ENCODE measurements at places on chromosomes 7 and 10. TPM values are rescaled to one million over a fixed set of nuclear protein-coding genes. Genes with fewer than 3 reads are reported as not detected.

GRCh38 chr10:69757553-69758309 lies 44.0 kb upstream of the COL13A1 start:
- no peak overlapping the region for H3K27ac ChIP-seq
- H3K4me1 ChIP-seq, result peaks cover 10% of the 10 kb centered on the region
- H3K36me3 ChIP-seq, result no peaks in the 10 kb centered on the region
- H3K4me3 ChIP-seq, result no peak overlapping the region
- DNase-seq, result peak; percentile 58

DLX5 gene
- 0.13 TPM for total RNA-seq

- H3K4me3 ChIP-seq, result no peak overlapping the region
- peaks cover 77% of the 10 kb centered on the region for H3K4me1 ChIP-seq
- H3K27ac ChIP-seq, result peak overlapping the region; percentile 95
- H3K36me3 ChIP-seq, result peaks cover 11% of the 10 kb centered on the region
- DNase-seq, result peak; percentile 88
- no peaks in the 10 kb centered on the region for H3K27me3 ChIP-seq
These were observed 28.2 kb downstream of the TSPAN15 start for GRCh38 chr10:69479240-69480067.

DNA sequence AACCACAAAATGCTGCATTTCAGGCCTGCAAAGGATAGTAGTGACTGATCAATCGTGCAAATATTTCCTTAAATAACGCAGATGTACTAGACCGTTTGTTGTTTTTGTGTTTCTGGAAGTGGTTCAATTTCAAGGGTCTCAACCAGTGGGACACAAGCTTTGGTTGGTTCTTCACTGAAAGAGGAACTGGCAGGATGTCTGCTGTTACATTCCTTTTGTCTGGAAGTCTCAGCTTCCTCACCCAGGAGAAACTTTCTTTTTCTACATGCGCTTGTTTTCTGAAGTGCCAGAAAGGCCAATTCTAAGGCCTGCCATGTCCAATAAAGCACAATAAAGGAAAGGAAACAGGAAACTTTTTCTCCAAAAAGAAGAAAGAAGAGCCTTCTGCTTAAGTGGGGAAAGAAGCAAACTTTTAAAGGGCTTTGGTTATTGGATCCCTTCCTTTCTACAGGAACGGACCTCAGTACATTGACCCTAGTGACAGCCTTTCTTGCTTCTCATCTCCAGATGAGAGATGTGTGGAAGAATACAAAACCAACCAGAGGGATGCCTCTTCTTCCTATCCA lies 4.1 kb downstream of the DKK1 start:
- H3K4me3 ChIP-seq, result no peak overlapping the region
- H3K4me1 ChIP-seq, result peaks cover 16% of the 10 kb centered on the region
- no peak for DNase-seq
- peaks cover 22% of the 10 kb centered on the region for H3K27me3 ChIP-seq
- no peaks in the 10 kb centered on the region for H3K36me3 ChIP-seq

- DNase-seq, result no peak
- peaks cover 2% of the 10 kb centered on the region for H3K4me1 ChIP-seq
- H3K4me3 ChIP-seq, result no peak overlapping the region
- no peaks in the 10 kb centered on the region for H3K36me3 ChIP-seq
These were observed 48.4 kb downstream of the LHPP start for GRCh38 chr10:124509880-124510632.

KLLN gene
- 0.22 TPM for total RNA-seq

DNA sequence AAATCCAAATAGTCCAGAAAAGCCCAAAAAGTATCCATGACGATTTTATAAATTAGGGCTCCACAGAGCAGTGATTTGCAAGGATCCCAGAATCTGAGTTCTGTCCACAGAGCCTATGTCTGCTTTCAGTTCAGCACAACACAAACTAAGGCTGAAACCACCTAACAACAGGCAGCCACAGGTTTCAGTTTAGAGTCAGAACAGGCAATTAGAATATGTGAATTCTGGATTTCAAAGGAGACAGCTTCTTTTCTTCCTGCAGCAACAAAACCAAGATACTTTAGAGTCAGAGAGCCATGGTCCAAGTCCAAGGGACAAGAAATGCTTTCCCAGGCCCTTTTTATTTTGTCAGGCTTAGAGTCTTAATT lies 23.6 kb downstream of the IFIT3 start:
- H3K27me3 ChIP-seq, result no peaks in the 10 kb centered on the region
- H3K4me3 ChIP-seq, result no peak overlapping the region
- DNase-seq, result peak; percentile 59
- H3K27ac ChIP-seq, result peak overlapping the region; percentile 93

TMEM225B gene
- total RNA-seq, result 0.89 TPM

GRCh38 chr7:14196555-14196954 lies 207.1 kb upstream of the ETV1 start:
- no peak overlapping the region for H3K4me3 ChIP-seq
- no peaks in the 10 kb centered on the region for H3K4me1 ChIP-seq
- H3K36me3 ChIP-seq, result no peaks in the 10 kb centered on the region
- H3K27ac ChIP-seq, result no peak overlapping the region

C7orf57 gene
- 0.09 TPM for total RNA-seq

DNA sequence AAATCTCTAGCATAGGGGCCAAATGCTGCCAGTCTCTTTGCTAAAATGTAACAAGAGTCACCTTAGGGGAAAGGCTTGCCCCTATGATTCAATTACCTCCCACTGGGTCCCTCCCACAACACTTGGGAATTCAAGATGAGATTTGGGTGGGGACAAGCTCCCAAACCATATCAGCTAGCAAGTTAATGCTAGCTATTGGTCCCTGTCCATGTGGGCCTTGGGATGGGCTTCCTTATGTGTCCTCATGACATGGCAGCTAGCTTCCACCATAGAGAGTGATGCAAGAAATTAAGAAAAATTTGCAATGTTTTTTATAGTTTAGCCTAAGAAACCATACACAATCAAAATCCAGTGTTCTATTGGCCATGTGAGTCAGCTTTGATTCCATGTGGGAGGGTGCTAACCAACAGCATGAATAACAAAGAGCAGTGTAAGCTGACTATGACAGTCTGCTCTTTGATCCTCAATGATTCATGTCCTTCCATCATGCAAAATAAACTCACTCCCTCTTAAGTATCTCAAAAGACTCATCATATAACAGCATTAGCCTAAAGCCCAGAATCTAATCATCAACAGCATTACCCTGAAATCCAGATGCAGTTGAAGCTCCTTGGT lies 21.7 kb upstream of the ZNF365 start:
- no peak for DNase-seq
- no peaks in the 10 kb centered on the region for H3K27me3 ChIP-seq
- no peak overlapping the region for H3K4me3 ChIP-seq

LMTK2 gene
- 7.0 TPM for total RNA-seq

DNA sequence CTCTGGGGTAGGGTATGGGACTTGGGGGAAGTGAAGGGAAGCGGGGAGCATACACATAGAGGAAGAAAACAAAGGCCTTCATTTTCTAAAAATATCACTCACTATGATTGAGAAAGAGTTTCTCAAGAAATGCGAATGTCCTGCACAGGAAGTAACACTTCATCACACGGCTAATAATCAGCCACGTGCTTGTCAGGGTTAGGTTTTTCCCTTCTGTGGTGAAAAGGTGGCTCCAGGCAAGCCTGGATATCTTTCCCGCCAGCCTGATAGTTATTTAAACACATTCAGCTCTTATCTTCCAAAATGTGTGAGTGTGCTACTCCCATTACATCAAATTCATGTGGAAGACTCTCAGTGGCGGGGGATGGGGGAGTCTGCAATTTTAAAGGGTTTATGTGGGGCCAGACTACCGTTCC lies 166.4 kb upstream of the ADO start:
- no peak overlapping the region for H3K4me3 ChIP-seq
- H3K27ac ChIP-seq, result peak overlapping the region; percentile 77
- peaks cover 8% of the 10 kb centered on the region for H3K4me1 ChIP-seq
- H3K27me3 ChIP-seq, result no peaks in the 10 kb centered on the region
- DNase-seq, result peak; percentile 83

VSIR gene
- total RNA-seq, result 23.5 TPM

ALOX5 gene
- 0.58 TPM for total RNA-seq

SKIDA1 gene
- total RNA-seq, result 2.6 TPM

DNA sequence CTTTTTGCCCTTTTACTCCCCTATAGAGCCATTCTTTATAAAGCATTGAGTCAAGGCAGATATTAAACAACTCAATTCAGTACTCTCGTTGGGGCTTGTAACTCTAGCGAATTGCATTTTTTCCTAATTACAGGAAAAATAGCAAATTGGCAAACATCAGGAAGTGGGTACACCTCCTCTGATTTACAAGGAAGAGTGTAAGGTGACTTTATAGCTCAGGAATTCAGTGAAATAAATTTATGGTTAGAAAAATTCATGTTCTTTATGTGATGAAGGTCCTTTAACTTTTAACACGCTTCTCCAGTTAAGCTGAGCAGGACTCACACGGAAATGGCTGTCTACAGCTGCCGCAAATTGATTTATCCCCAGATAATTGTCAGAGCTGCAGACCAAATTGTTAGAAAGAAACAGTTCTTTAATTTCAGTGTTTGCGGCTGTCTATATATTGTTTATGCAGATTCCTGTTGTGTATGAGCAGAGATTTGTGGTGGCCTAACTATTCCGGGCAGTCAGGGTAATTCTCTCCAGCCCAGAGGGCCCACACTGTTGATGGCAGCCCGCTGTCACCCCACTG lies 151.1 kb upstream of the MKI67 start:
- H3K4me1 ChIP-seq, result peaks cover 28% of the 10 kb centered on the region
- peaks cover 2% of the 10 kb centered on the region for H3K27me3 ChIP-seq
- H3K36me3 ChIP-seq, result no peaks in the 10 kb centered on the region
- peak; percentile 71 for DNase-seq
- peak overlapping the region; percentile 29 for H3K27ac ChIP-seq

DNA sequence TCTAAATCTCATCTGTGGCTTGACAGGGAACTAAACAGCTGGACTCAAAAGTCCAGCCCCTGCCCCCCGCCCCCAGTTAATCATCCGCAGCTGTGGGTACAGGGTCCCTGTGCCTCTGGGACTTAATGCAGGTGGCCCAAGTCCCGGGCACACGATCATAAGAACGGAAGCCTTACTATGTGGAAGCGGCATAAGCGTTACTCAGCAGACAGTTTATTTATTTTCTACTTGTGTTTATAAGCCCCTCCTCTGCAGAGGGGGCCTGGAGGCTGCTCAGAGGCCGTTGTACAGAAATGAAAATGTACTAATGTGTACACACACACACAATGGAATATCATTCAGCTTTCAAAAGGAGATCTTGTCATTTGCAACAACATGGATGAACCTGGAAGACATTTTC lies 158.0 kb upstream of the TNS3 start:
- H3K36me3 ChIP-seq, result no peaks in the 10 kb centered on the region
- H3K4me3 ChIP-seq, result no peak overlapping the region
- no peaks in the 10 kb centered on the region for H3K27me3 ChIP-seq
- peaks cover 17% of the 10 kb centered on the region for H3K4me1 ChIP-seq
- H3K27ac ChIP-seq, result no peak overlapping the region
- DNase-seq, result no peak
